ENCODE measurements at places on chromosomes 12 and 14.

GRCh38 chr12:55733021-55733555 is 4.3 kb upstream of the CD63 start:
- DNase-seq, result no peak

DNA sequence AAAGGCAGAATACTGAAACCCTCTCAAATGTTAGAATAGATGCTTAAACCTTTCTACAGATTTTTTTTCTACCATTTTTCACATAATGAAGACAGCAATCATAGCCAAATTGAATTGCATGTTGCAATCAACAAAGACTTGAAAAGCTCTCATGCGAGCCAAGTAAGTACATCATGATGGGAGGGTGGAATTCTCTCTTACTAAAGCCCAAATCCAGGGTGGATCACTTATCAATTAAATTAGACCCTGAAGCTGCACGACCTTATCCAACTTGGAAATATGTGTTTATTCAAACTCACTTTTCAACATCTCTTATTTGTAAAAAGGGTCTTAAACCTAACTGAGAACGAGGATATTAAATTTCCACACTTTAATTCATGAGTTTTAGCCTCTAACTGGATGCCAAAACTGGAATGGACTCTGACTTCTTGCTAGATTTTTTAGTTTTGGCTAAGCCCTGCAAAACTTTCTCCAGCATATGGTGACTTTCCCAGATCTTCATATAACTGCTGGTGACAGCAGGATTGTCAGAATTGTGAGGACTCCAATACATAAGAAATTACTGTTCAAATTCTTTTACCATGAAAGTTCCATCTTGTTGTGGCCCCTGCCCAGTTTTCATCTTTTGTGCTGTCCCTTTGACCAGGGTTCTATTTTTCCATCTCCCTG is 53.6 kb downstream of the HECTD4 start:
- no peak for DNase-seq

GRCh38 chr14:29937116-29937515 is 9.5 kb upstream of the PRKD1 start:
- DNase-seq, result no peak

GRCh38 chr12:27711317-27711682 is 668 bp downstream of the MRPS35 start:
- DNase-seq, result no peak

DNA sequence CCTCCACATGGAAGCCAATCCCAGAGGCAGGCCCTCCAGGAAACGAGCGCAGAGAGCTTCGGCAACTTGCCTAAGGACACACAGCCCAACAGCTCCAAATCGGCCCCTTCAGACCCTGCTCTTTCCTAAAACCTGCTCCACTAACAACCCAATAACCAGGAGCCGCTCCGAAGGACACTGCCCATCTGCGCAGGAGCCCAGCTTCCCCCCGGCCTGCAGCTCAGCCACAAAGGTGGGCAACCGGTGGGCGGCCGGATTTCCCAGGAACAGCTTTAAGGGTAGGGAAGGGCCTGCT is 13.6 kb downstream of the RAB35 start:
- DNase-seq, result no peak

- DNase-seq, result peak; percentile 92
Observed at GRCh38 chr12:6613776-6614512, 6.8 kb upstream of the CHD4 start.

GRCh38 chr12:83574142-83574541 is 887.4 kb downstream of the TMTC2 start:
- no peak for DNase-seq

GRCh38 chr12:95096852-95097251 is 23.4 kb upstream of the NR2C1 start:
- no peak for DNase-seq

DNA sequence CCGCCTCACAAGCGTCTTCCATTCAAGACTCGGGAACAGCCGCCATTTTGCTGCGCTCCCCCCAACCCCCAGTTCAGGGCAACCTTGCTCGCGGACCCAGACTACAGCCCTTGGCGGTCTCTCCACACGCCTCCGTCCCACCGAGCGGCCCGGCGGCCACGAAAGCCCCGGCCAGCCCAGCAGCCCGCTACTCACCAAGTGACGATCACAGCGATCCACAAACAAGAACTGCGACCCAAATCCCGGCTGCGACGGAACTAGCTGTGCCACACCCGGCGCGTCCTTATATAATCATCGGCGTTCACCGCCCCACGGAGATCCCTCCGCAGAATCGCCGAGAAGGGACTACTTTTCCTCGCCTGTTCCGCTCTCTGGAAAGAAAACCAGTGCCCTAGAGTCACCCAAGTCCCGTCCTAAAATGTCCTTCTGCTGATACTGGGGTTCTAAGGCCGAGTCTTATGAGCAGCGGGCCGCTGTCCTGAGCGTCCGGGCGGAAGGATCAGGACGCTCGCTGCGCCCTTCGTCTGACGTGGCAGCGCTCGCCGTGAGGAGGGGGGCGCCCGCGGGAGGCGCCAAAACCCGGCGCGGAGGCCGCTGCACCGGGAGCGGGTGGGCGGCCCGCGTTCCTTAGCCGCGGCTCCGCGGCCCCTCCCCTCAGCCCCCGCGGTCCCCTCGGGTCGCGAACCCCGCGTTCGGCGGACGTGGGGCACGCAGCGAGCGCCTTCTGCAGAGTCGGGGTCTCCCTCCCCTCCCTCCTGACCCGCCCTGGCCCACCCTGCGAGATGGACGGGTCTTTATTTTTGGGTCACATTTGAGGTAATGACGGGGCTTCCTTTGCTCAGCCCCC is at the start of gene UBC:
Gene UBC (minus strand): TSS at position 259 of the 847 bp plus-strand sequence. CDS start 879 bp downstream, outside the sequence.
- peak; percentile 93 for DNase-seq

DNA sequence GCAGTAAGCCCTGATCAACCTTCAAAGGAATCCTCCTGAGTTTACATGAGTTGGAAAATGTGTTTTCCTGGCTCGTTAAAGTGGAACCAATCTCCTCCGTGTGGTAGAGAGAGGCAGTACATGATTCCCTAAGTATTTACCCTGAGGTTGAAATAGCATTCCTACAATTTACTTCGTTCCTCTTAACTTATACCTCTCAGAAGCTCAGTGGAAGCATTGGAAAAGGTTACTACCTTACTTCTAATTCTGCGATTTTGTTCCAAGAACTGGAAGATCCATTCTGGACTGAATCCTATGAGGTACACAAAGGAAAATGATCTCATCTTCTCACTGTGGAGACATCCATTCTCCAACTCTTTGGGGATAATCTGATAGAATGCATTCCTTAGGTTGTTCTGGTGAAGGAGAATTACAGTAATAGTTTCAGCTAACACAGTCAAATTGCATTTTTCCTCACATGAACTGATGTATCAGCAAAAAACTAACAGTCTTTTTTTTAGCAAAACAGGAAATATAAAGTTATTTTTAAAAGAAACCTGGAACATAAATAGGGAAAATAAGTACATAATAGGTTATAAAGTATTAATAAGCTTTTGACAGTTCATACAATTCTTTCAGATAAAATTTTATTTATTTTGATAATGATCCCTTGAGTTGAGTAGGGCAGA is 475.6 kb downstream of the PDZRN4 start:
- DNase-seq, result peak; percentile 50

- DNase-seq, result peak; percentile 48
Observed at GRCh38 chr12:11228296-11228879, 41.1 kb downstream of the PRB3 start.

- peak; percentile 85 for DNase-seq
Observed at GRCh38 chr12:54593135-54593534, 4.7 kb upstream of the PPP1R1A start.

DNA sequence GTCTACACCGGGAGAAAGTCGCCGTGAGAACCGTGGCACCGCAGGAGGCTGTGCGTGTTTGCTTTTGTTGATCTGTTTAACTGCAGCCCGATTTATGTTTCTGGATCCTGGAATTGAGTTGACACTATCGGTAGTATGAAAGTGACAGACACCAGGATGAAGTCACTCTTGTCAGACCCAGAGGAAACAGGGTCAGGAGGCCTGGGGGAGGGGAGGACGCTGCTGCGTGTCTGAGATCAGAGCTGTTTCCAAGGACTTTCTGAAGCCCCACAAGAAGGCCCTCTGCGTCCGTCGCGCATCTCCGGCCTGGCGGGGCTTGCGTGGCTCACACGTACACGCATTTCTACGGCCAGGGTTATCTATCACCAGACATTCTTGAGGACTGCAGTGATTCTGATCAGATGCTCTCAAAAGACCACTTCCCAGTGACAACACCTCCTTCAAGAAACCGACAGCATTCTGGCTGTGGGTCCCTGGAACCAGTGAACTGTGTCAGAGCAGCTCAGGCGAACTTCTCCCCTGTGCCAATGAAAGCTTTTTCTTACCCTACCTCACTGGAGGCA is 263.4 kb downstream of the ADGRD1 start:
- no peak for DNase-seq

DNA sequence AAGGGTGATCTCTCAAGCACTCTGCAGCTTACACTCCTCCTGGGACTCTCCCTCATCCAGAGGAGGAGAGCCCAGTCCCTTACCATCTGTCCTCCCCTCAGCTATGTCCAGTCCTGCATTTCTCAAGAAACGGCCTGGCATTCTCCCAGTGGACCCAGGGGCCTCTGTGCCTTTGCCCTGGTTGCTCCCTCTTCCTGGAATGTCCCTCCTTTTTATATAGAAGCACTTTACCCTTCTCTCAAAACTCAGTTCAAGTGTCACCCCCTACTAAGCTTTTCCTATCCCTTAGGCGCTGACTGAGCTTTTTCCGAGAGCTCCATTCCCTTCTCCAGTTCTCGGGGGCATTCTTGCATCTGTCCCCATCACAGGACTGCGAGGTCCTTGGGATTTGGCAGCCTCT is 8.9 kb upstream of the GLRX5 start:
- DNase-seq, result no peak

GRCh38 chr12:122187466-122187865 is 4.5 kb downstream of the LRRC43 start:
- no peak for DNase-seq

DNA sequence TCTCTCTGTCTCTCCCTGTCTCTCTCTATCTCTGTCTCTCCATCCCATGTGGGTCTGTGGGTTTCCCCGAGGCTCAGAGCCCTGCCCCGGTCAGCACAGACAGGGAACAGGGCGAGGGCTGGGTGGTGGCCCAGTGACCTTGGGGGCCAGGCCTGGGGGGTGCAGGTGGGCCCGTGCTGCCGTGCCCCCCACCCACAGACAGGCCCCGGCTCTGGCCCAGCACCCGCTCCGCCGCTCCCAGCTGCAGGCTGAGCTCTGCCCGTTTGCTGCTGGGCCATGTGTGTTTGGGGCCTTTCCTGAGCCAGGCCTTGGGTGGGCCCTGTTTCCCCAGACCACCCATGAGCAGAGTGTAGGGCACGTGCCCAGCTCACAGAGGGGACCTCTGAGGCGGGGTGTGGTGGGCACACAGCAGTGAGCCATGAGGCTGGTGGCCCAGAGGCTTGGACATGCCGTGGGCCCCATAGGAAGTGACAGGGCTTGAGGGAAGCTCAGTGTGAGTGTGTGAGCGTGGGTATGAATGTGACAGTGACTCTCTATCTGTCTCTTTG is 51.0 kb downstream of the TMEM121 start:
- no peak for DNase-seq

GRCh38 chr14:74891870-74892269 is 10.2 kb downstream of the DLST start:
- DNase-seq, result peak; percentile 62

DNA sequence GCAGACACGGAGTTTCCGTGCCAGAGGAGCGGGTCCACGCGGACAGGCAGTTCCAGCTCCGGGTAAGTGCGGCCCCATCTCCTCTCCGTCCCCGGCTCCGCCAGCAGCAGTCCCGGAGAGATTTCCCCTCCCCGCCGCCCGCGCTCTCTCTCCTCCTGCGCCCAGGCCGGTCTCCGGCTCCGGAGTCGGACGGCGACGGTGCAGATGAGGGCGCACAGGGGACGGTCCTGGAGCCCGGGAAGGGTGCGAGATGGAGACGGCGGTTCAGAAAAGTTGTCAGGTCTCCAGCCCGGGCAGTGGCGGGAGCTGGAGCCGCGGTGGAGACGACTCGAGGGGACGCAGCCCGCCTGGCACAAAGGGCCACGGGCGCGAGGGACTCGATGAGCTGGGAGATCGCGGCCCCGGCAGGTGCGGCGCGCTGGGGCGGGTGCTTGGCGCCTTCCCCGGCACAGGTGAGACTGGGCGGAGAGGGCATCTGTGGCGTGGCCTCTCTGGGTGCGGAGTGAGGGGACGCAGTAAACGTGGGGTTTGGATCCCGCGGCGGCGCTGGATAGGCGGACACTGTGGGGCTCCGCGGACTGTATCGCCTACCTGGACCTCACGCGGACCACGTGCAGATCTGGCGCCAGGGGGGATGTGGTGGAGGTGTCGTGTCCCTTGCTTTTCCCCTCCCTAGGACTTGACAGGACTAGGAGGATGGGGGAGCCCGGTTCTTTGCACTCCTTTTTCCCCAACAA is 1540.3 kb upstream of the TMEM132C start:
- no peak for DNase-seq

DNA sequence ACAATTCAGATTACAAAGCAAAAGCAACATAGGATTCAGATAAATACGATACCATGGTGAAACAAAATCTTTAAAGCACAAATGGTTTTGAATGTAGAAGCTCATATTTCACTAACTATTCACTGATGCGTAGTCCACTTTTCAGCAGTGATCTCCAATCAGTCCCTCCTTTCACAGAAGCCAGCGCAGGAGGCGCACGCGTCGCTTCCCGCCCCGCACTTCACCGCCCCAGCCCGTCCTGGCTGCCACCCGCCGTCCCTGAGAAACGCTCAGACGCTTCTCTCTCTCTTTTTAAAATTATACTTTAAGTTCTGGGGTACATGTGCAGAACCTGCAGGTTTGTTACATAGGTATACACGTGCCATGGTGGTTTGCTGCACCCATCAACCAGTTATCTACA is 19.8 kb upstream of the CHFR start:
- DNase-seq, result no peak

DNA sequence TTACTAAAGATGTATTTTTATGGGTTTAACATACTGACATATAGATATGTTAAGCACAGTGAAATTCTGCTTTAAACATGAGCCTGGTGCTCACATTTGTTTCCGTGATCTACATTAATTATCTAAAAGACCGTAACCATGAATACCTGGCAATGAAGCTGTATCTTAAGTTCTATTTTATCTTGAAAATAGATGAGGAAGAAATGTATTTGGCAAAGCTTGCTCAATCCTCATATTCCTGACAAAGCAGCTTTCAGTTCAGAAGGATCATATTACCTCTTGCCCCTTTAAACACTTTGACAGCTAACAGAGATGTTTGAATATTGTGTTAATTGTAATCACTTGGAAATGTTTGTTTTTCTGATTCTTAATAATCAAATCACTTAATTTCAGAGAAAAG is 9.8 kb downstream of the EPYC start:
- DNase-seq, result no peak

GRCh38 chr12:21265932-21266331 is 68.8 kb downstream of the SLCO1A2 start:
- DNase-seq, result peak; percentile 25

GRCh38 chr12:95116341-95116740 is 42.9 kb upstream of the NR2C1 start:
- no peak for DNase-seq

All from inflammatory macrophage (primary cell).